ENCODE measurements at places on chromosomes 6 and 20. TPM values are rescaled to one million over a fixed set of nuclear protein-coding genes. Genes with fewer than 3 reads are reported as not detected.

The TLDC2 gene
- total RNA-seq = not detected

The CNR1 gene
- 0.07 TPM for total RNA-seq

The JPH2 gene
- total RNA-seq = not detected

The GNL1 gene
- 42.9 TPM for total RNA-seq

The VNN1 gene
- total RNA-seq = not detected

The CYP39A1 gene
- total RNA-seq = 0.22 TPM

The MUC21 gene
- not detected for total RNA-seq

The PRL gene
- total RNA-seq = not detected

The MACROD2 gene
- total RNA-seq = 0.66 TPM

The SMOC2 gene
- not detected for total RNA-seq

The SLC17A9 gene
- 19.2 TPM for total RNA-seq

The BMP6 gene
- total RNA-seq = 203 TPM

The NEDD9 gene
- 28.6 TPM for total RNA-seq

The MUCL3 gene
- not detected for total RNA-seq

The SERPINB1 gene
- 33.6 TPM for total RNA-seq

The KIF25 gene
- not detected for total RNA-seq

The CDS2 gene
- total RNA-seq = 43.6 TPM

The CLIC5 gene
- under 0.01 TPM for total RNA-seq

The SPATA25 gene
- total RNA-seq = 0.79 TPM

The BTNL2 gene
- not detected for total RNA-seq

The BMP7 gene
- not detected for total RNA-seq

The OR2J3 gene
- not detected for total RNA-seq

The CITED2 gene
- 57.9 TPM for total RNA-seq

The SALL4 gene
- 0.14 TPM for total RNA-seq
